ENCODE measurements at places on chromosomes 1 and 21. TPM values are rescaled to one million over a fixed set of nuclear protein-coding genes. Genes with fewer than 3 reads are reported as not detected.

Gene KANK4
- not detected for polyA plus RNA-seq

Gene AQP10
- 0.04 TPM for polyA plus RNA-seq

Gene COL8A2
- 0.12 TPM for polyA plus RNA-seq

Gene S100A12
- 3.5 TPM for polyA plus RNA-seq

Gene TTLL10
- polyA plus RNA-seq, result 0.10 TPM

Gene PLA2G4A
- 0.39 TPM for polyA plus RNA-seq

Gene APCS
- not detected for polyA plus RNA-seq

DNA sequence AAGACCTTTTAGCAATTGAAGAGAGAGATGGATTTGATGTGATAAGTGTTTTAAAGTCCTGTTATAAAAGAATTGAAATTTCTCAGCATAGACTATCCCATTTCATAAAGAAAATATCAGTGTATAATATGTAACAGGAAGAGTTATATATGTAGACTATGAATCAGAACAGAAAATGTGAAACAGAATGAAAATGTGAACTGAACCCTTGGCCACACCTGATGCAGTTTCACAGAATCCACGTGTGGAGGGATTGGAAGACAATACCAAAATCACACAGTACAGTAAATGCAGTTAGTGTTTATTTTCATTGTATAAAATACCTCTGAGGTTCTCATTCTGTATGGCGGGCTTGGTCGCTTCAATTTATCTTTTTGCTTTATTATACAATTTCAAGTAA is 9.9 kb upstream of the SLAMF1 start:
- DNase-seq, result no peak

GRCh38 chr1:209612646-209613399 is 29.3 kb downstream of the CAMK1G start:
- no peak for DNase-seq

- DNase-seq, result no peak
Measured at GRCh38 chr1:111227434-111227833, at the start of gene CHI3L2. Gene CHI3L2 (plus strand): TSS chr1:111227713. CDS start chr1:111227730, 17 bp downstream.

- no peak for DNase-seq
Measured at GRCh38 chr1:220227393-220227792, 44.9 kb downstream of the RAB3GAP2 start.

- DNase-seq, result no peak
Measured at GRCh38 chr1:227424953-227425352, 106.7 kb upstream of the CDC42BPA start.
